Glutamatergic neuron (in vitro differentiated cells): ENCODE measurements at places on chromosomes 12 and 14. TPM values are rescaled to one million over a fixed set of nuclear protein-coding genes. Genes with fewer than 3 reads are reported as not detected.
A peak's percentile ranks its signal among the peaks of the same experiment; 100 is the strongest.

The MANSC1 gene
- total RNA-seq: 2.0 TPM

The LALBA gene
- total RNA-seq: not detected

The KRT85 gene
- not detected for total RNA-seq

DNA sequence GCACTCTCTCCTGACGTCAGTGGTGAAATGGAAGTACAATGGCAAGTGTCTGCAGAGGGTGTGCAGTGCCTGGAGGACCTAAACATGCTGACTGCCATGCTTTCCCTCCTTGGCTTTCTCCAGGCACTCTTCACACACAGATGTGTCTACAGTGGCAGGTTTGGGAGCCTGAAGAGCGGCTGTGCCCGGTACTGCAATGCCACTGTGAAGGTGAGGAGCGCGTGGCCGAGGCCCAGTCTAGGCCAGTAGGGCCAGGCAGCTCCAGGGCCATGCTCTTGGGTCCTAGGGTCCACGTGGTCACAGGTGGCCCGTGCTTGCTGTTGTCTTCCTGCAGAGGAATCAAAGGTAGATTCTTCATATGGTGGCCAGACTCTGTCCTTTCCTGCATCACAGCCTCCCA, 81.4 kb downstream of the STAB2 start:
- H3K4me3 ChIP-seq: no peak overlapping the region
- DNase-seq: no peak
- no peak overlapping the region for H3K27ac ChIP-seq
- H3K27me3 ChIP-seq: no peaks in the 10 kb centered on the region

GRCh38 chr14:77409131-77409533, 14.2 kb downstream of the NOXRED1 start:
- DNase-seq: no peak
- no peaks in the 10 kb centered on the region for H3K36me3 ChIP-seq
- H3K27me3 ChIP-seq: no peaks in the 10 kb centered on the region
- no peak overlapping the region for H3K27ac ChIP-seq

GRCh38 chr12:121653999-121654398, 15.5 kb downstream of the MORN3 start:
- peaks cover 4% of the 10 kb centered on the region for H3K4me1 ChIP-seq
- no peak for DNase-seq
- H3K27me3 ChIP-seq: peaks cover under 1% of the 10 kb centered on the region
- H3K36me3 ChIP-seq: no peaks in the 10 kb centered on the region

DNA sequence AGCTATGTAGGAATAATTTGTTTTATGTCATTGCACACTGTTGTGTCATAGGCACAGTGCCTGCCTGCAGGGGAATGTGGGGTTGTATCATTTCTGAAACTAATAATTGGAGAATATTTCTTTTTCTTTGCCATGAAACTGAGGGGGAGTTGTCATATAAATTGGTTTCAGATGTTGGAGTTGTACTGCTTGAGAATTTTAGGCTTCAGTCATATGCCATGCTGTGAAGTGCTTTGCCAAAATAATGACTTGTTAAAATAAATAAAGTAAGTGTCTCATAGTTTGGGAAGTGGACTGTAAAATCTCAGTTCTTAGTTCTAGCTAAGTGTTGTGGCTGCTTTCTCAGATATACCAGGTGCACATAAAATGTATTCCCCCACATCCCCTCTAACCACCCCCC, 116.8 kb downstream of the DAAM1 start:
- peaks cover 2% of the 10 kb centered on the region for H3K27me3 ChIP-seq
- no peak overlapping the region for H3K4me3 ChIP-seq
- H3K4me1 ChIP-seq: peaks cover 17% of the 10 kb centered on the region
- no peaks in the 10 kb centered on the region for H3K36me3 ChIP-seq
- H3K27ac ChIP-seq: no peak overlapping the region
- DNase-seq: no peak

- DNase-seq: no peak
- H3K4me1 ChIP-seq: no peaks in the 10 kb centered on the region
Observed at GRCh38 chr14:42141328-42141727, 534.7 kb downstream of the LRFN5 start.

DNA sequence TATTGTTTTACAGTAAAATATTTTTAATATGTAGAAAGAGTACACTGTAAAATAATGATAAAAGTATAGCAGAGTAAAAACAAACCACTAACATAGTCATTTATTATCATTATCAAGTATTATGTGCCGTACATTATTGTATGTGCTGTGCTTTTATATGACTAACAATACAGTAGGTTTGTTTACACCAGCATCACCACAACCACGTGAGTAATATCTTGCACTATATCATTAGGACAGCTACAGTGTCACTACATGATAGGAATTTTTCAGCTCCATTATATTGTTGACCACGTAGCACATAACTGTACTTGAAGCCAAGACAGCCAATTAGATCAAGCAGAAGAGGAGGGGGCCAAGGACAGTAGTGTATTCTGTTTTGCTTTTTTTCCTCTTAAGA, 415.4 kb downstream of the RAD51B start:
- H3K27me3 ChIP-seq: no peaks in the 10 kb centered on the region
- H3K27ac ChIP-seq: no peak overlapping the region
- no peak overlapping the region for H3K4me3 ChIP-seq
- no peaks in the 10 kb centered on the region for H3K4me1 ChIP-seq

DNA sequence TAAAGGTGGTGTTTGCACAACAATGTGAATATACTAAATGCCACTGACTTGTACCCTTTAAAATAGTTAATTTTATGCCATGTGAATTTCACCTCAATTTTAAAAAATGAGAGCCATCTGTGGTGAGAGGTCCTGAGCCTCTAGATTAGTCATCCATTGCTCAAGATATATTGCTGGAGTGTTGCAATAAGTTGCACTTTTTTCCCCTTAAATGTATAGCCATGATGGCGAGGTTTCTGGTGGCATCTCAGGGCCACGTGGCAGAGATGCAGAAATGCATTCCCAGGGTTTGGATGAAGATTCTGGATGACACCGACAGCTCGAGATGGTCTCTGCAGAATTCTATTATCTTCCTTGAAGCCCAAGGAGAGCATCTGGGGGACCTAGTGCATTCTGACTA, 153.7 kb downstream of the AACS start:
- H3K36me3 ChIP-seq: peaks cover 11% of the 10 kb centered on the region
- H3K4me1 ChIP-seq: peaks cover 3% of the 10 kb centered on the region
- no peak overlapping the region for H3K4me3 ChIP-seq
- H3K27me3 ChIP-seq: peaks cover 3% of the 10 kb centered on the region
- H3K27ac ChIP-seq: no peak overlapping the region

DNA sequence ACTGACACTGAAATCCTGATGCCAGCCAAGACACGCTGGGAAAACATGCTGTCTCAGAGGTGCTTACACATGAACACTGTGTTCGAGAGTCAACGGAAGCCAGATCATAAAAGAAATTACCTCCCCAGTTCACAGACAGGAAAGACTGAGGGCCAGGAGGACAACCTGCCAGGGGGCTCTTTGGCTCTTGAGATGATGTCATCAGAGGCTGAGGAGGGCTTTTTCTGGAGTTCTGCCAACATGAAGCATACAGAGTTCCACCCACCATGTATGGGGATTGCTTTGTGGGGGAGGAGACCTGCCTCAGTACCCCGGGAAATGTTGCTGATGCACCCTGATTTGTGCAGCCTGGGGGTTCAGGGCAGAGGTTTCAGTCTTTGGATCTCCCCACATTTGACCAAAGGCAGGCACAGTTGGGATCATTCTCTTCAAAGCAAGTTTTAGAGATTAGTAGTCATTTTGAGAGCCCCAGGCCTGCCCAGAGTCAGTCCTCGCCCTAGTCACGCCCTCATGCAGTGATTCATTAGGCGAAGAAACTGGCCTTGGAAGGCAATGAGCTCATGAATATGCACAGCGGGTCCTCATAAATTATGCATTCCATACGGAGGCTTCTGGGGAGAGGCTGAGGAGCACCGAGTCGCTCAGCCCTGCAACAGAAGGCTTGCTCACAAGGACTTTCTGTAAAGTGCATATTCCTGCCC, 34.9 kb upstream of the EML1 start:
- DNase-seq: peak; percentile 51
- peak overlapping the region; percentile 8 for H3K27ac ChIP-seq
- H3K4me3 ChIP-seq: no peak overlapping the region
- no peaks in the 10 kb centered on the region for H3K36me3 ChIP-seq

DNA sequence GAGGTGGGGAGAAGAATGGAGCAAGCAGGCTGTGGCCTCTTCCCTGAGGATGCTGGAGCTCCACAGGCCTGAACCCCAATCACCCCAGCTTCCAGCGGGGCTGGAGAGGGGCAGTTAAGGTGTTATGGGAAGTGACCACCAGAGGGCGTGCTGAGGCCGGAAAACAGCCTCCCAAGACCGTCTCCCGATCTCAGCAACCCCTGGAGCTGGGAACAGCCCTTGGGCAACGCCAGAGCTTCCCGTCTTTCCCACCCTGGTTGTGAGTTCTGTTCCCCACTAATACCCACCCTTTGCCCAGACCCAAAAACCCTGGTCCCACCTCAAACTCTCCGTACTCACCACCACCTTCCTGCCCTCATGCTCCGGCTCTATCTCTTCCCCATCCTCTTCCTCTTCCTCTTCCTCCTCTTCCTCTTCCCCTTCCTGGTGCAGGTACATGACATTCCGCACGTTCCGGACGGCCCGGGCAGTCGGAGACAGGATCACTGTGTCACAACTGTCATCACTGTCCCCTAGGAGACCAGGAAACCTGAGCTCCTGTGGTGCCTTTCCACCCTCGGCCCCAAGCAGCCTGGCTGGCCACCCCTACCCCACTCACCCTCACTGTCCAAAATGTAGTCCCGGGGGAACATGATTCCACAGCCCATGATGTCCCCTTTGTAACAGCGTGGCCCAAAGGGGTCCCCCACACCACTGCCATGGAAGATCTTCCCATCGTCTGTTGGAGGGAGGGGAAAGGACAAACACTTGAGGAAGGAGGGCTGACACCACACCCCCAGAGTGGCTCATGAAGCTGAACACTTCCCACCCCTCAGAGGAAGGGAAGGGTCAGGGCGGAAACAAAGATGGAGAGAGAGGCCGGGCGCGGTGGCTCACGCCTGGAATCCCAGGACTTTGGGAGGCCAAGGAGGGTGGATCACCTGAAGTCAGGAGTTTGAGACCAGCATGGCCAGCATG, 12.9 kb downstream of the SPRYD3 start:
- H3K27me3 ChIP-seq: peaks cover 2% of the 10 kb centered on the region
- peak; percentile 83 for DNase-seq
- no peak overlapping the region for H3K27ac ChIP-seq
- peaks cover 3% of the 10 kb centered on the region for H3K36me3 ChIP-seq
- peaks cover 2% of the 10 kb centered on the region for H3K4me1 ChIP-seq

DNA sequence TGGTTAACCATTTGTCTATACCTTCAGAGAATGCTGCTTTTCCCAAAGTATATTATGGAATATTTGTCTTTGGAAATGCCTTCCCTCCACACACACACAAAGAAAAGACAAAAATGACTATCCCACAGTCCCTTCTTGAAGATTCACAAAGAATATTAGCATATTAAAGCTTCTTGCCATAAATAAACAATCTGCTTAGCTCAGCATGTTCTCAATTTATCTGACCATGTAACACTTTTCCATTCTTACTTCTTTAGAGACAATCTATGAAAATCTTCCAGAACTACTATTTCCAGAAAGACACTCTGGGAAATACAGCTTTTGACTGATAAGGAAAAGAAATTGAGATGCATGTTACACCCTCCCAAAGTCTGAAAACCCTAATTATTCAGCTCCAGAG, 58.9 kb upstream of the OVCH1 start:
- H3K27ac ChIP-seq: no peak overlapping the region
- DNase-seq: no peak
- no peaks in the 10 kb centered on the region for H3K4me1 ChIP-seq
- no peak overlapping the region for H3K4me3 ChIP-seq
- no peaks in the 10 kb centered on the region for H3K27me3 ChIP-seq

- DNase-seq: no peak
- peaks cover 5% of the 10 kb centered on the region for H3K36me3 ChIP-seq
- no peak overlapping the region for H3K27ac ChIP-seq
- H3K4me3 ChIP-seq: no peak overlapping the region
- H3K27me3 ChIP-seq: no peaks in the 10 kb centered on the region
Observed at GRCh38 chr12:26666286-26666685, 166.7 kb downstream of the ITPR2 start.
